ENCODE measurements at places on chromosomes 7 and 10.

GRCh38 chr7:124698964-124699363, 66.6 kb downstream of the GPR37 start:
- DNase-seq, result no peak

GRCh38 chr10:23442936-23443335, 4.1 kb downstream of the OTUD1 start:
- no peak for DNase-seq

- DNase-seq, result no peak
Observed at GRCh38 chr7:9149499-9150082, 716.2 kb downstream of the NXPH1 start.

- no peak for DNase-seq
Observed at GRCh38 chr7:38903057-38903456, 5.9 kb downstream of the VPS41 start.

GRCh38 chr7:45089341-45089891, 647 bp upstream of the NACAD start:
- peak; percentile 81 for DNase-seq

- no peak for DNase-seq
Observed at GRCh38 chr7:44966731-44967538, 11.9 kb downstream of the MYO1G start.
